Stromal cell of bone marrow (primary cell): ENCODE measurements at places on chromosomes 12 and 14.

DNA sequence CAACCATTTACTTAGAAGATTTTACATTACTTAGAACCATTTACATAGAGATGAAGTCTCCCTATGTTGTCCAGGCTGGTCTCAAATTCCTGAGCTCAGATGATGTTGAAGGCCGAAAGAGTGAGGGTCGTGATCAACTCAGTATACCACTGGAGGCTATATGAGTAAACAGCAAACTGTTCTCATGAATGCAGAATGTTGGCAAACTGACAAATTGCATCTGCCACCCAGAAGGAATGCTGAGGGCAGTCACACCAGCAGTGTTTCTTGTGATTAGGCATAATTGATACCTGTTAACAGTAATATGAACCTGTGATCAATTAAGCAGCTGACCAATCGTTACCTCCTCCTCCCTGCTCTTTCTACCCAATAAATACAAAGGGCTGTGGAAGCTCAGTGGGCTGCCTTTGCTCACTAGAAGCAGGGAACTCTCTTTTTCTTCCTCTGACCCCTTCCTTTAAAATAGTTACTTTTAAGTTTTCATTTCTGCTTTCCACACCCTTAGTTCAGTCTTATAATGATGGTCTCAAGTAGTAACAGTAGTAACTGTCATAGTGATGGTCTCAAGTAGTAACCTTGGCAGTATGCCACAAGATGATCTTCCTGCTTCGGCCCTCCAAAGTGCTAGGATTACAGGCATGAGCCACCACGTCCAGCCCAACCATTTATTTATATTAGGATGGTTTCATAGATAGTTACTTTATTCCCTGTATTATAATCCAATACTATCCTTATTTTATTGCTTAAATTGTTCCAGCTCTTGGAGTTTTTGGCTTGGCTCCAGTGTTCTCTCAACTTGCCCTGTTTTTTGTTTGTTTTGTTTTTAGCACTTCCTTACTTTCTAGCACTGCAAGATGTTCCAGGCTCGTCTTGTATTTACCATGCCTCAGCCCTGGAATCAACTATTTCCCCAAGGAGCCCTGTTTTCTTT lies 25.8 kb downstream of the LIMA1 start:
- DNase-seq: no peak

- no peak for DNase-seq
These were observed 6.0 kb downstream of the DCTN2 start for GRCh38 chr12:57541001-57541400.

DNA sequence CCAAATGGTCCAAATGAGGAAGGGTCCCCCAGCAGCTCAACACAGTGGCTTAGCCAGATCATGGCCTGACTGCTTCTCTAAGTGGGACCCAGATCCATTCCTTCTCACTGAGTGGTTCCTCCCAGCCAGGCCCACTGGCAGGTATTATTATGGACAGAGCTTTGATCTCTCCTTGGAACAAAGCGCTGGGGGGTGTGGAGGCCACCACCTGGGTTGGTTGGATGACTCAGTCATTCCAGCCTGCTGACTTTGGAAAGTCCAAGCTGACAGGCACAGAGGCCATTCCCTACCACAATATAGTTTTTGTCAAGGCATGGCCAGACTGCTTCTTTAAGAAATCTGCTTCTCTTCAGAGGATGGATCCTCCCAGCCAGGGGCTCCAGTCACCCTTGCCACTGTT lies 341.1 kb downstream of the BTG1 start:
- no peak for DNase-seq

GRCh38 chr14:94918896-94919295 lies 149.0 kb upstream of the GSC start:
- DNase-seq: no peak

- DNase-seq: no peak
These were observed 11.1 kb upstream of the FOXN3 start for GRCh38 chr14:89428173-89428523.
